ENCODE measurements at places on chromosomes 2 and 18.

DNA sequence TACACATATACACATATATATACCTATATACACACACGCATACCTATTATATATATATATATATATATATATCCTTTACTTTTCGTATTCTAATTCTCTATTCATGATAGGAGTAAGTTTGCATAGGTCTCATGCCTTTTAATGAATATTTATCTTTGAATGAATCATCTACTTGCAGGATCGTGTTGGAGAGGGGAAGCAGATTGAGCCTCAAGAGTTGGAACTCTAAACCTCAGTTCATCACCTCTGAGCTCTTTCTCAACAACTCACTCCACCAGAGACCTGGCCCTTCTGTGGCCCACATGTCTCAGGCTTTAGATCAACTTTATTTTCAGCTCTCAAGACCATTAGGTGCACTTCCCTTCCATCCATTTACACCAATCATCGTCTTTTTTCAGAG, 490.4 kb upstream of the ID2 start:
- DNase-seq, result no peak

- DNase-seq, result peak; percentile 35
Measured at GRCh38 chr2:217220228-217221013, 360.6 kb upstream of the TNP1 start.

DNA sequence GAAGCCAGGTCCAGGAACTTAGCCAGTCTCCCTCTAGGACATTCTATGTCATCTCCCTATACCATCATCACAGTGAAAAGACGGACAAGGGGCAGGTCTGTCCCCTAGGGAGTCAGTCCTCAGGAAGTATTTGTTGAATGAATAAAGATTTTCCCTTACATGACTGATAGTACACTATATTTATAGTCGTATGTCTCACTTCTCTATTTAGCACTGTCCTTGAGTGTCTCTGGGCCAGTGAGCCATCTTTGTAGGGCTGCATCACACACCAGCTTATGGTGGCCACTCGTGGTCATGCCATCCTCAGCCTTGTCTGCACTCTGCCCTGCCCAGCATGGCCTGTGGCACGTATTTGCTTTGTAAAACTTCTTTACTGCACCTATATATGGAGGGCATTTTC, 25.8 kb downstream of the PTPN18 start:
- no peak for DNase-seq

DNA sequence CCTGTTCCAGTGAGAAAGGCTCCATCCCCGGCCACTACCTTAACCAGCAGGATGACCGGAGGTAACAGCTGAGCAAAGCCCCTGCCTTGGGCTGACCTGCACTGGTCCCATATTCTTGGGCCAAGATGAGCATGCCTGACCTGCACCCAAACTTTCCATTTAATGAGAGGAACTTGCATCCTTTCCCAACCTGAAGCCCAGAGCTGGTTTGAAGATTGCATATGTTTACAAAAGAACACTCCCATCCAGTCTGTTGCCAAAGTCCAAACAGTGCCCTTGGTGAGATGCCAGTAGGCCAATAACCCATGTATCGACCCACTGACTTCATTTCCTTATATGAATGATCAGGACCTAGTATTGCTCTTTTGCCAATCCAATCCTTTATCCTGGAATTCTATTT, 5.5 kb upstream of the NPAS2 start:
- DNase-seq, result no peak

DNA sequence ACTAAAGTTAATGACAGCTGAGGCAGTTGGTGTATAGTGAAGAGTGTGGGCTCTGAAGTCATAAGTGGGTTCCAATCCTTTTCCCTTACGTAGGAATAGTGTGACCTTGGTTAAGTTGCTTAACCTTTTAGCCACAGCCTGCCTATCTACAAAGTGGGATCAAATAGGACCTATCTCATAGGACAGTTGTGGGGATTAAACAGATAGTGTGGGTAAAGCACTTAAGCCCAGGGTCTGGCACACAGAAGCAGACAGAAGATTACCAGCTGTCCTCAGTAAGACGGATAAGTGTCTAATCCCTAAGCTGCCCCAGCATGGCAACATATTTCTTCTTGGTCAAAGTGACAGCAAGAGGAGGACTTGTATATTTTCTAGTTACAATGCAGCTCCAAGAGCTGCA, 28.2 kb downstream of the UBE2F start:
- DNase-seq, result no peak

DNA sequence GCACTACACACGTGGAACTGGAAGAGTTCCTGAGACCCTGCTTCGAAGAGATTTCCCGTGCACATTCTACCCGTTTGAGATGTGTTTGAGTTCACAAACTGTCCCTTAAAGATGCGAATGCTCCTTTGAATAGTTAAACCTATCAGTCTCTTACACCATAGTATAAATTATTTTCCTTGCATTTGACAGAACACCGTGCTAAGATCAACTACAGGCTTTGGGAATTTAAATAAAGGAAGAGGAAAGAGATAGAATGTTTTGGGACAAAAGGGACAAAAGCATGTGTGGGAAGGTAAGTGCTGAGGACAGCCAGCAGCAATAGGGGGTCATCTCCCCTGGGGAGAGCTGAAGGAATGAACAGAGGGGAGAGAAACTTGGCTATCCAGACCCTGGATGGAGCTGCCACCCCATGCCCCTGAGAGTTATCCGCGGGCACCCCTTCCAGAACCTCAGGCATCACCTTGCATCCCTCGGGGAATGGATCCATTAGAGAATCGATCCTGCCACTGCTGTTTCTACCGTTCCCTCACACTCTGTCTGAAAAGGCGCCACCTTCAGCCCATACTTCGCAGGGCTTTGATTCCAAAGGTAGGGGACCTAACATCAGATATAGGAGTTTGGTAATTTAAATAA, 888 bp upstream of the ADCY3 start:
- no peak for DNase-seq

DNA sequence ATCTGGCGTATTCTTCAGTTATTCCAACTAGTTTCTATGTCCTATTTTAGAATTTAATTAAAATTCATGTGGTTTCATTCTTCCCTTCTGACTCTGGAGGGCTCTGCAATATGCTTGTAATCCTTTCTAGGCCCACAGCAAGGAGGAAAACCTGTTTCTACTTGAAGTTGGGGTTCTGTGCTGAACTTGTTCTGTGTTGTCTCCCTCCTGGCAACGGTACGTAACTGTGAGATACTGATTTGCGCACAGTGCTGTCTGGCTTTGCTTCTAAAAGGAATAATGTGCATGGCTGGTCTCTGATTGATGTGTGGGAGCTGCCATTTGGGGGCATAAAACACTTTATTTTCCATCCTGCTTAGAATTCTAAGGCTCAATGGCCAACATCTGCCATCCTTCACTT, 81.7 kb downstream of the NABP1 start:
- no peak for DNase-seq

DNA sequence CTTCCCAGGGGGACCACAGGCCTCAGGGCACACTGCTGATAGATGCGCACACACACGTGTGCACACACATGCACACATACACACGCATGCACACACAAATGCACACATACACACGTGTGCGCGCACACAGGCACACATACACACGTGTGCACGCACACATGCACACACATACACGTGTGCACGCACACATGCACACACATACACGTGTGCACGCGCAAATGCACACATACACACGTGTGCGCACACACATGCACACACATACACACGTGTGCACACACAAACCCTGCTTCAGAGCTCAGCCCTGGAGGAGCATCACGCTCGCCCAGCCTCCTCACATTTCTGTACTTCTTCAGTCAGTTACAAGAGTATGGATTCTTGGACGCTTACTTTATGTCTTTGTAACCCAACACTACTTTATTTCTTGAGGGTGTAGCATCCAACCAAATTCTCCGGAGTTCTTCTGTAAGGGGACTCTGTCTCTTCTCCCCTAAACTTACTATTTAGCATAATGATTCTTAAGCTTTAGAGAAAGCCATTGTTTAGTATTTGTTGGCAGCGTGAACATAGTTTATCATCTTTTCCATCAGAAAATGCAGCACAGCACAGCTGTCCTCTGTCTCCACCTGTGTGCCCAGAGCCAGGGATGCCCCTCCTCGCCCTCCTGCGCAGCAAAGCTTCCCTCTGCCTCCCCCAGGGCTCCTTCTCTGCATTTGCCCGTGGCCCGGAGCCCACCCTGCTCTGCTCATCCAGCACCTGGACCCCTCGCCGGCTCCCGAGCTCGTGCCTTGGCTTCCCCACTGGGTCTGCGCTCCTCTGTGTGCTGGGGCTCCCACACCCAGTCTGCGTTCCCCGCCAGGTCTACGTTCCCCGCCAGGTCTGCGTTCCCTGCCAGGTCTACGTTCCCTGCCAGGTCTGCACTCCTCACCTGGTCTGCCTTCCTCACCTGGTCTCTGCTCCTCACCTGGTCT, 74.4 kb upstream of the CTDP1 start:
- no peak for DNase-seq

DNA sequence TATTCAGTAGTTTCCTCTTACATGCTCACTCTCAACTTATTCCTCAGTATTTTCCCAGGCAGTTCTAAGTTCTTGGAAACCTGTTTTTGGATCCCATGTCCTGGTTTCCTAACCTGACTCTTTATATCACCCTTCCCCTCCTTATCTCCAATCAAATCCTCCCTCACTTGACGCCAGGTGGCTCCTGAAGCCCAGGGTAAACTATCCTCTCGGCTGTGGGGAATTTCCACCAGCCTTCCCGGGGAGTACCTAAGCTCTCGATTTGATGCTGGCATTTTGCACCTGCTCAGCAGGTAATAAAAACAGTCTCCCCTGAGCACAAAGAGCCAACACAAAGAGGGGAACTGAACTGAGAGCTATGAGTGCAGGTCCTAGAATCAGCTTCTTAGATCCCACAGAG, 538.0 kb downstream of the SLC4A3 start:
- no peak for DNase-seq

- DNase-seq, result no peak
Measured at GRCh38 chr2:85184990-85185389, 51.8 kb downstream of the TCF7L1 start.

GRCh38 chr18:32763293-32763692, 9.5 kb downstream of the KLHL14 start:
- DNase-seq, result no peak
